ENCODE measurements at places on chromosomes 4 and X.

DNA sequence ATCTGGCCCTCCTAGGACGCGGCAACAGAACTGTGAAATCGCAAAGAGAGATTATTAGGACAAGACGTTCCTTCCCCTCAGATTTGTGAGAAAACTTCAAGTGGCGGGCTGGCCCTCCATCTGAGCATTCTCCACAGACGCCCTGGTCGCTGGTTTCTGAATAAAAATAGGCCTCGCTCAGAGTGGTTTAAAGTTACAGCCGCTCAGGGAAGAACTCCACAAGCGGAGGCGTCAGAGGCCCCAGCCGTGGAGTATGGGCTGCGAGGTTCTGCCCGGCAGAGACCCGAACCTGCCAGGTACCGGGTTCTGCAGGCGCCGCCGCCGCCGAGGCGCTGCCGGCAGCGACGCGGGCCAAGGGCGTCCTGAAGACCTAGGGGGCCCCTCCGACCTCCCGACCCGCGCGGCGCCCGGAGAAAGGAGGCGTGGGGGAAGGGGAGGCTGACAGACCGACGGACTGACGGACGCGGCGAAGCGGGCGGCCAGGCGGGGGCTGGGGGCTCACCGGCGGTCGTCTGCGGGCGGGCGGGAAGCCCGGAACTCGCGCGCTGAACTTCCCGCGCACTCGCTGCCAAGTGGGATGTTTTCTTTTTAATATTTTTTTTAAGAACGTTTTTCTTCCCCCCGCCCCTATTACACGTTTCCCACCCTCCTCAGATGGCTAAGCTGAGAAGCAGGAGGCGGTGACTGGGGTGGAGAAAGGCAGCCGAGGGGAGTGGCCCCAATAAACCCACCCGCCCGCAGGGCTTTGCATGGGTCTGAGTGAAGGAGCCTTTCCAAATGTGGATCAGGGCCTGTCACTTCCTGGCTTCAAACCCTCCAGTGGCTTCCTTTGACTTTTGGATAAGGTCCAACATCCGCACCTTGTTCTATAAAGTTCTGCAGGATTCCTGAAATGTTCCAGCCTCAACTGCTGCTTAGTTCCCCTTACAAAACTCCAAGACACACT lies at the start of gene PABPC4L:
Gene PABPC4L, minus strand, starts transcription at position 574 of the 946 bp plus-strand sequence. CDS start 770 bp downstream, outside the sequence.
- DNase-seq: no peak

DNA sequence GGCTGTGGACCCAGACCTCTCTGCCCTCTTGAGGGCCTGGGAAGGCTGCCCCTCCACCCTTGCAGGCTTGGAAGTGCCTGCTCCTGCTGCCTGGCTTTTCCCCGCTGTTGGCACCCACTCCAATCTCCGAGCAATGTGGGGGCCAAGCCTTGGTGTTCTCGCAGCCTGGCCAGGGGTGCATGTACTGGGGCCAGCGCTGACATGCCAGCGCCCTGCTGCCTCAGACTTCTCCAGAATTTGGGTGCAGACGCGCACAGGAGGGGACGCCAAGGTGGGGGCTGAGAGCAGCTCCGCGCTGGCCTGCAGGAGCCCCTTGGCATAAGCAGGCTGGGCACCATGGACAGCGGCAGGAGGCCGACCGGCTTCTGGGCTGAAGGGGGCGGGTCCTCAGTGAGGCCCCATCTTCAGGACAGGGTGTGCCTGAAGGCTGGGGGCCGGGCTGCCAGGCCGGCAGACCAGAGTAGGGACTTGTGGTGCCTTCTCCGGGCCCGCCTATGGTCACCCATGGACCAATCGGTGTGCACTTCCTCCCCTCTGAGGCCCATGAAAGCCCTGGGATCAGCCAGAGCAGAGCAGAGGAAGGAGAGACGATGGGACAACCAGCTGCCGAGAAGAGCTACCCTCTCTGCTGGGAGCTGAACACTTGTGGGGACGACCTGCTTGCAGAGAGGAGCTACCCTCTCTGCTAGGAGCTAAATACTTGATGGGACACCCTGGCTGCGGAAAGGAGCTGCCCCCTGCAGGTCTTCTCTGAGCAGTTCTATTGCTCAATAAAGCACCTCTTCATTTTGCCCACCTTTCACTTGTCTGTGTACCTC lies 118.3 kb downstream of the DNAAF6 start:
- no peak for DNase-seq

GRCh38 chr4:10006231-10006600 lies 15.1 kb downstream of the SLC2A9 start:
- no peak for DNase-seq

DNA sequence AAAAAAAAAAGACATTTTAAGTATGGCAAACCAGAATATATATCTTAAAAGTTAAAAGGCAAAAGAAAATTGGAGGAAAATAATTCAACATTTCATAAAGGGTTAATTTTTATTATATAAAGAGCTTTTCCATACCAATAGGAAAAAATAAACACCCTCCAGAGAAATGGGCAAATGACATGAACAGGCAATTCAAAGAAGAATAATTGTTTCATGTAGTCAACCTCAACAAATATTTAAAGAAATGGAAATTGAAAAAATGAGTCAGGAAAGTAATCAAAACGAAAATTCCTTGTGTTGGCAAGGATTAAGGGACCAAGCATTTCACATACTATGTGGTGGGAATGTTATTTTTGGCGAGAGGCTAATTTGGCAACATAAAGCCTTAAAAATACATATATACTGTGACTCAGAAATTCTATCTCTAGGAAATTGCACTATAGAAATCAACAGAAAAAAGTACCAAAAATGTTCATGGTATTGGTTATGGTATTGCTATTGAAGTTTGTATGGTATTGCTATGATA lies 87.6 kb downstream of the HAUS3 start:
- DNase-seq: no peak

DNA sequence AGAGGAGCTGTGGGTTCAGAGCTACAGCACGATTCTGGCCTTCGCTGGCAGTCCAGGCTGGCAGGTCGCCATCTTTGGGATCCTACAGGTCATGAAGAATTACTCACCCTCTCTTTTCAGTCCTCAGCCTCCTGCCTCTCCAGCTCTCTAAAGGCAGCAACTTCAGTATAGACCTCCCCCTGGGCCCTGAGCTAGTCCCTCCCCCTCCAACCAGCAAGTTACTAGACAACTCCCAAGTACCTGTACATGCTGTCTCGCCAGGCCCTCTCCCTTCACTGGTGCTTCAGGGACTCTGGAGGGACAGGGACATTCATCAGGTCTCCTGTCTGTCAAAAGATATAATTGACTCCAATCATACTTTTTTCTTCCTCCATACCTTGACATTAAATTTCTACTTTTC lies at the start of gene GPR119:
Gene GPR119, minus strand, starts transcription at position 155 of the 400 bp plus-strand sequence. CDS start 227 bp downstream, outside the sequence.
- DNase-seq: no peak

DNA sequence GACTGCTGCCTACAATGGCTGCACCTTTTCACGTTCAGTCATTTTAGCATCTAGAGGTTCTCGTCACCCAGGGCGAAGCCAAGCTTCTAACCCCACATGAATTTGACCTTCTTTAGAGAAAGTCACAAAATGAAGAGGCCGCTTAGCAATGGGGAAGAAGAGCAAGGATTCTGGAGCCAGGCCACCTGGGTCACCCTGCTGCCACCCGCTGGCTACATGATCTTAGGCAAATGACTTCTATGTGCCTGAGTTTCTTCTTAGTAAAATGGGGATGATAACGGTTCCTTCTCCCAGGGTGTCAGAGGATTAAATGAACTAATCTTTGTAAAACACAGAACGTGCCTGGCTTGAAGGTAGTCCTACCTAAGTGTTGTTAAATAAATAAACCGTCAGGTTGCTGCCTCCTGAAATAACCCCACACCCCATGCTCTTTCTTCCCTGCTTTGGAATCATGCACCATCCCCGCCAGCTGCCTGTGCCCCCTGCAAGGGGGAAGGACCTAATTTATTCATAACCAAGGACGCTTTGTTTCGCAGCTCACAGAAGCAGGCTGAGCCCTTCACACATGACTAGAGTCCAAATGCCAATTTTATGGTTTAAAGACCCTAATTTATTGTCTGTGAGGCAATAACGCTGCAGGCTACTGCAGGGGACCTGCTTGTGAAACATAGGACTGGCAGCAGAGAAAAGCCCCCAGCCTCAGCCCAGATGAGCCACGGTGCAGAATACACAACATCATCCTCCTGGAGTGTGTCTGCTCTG lies 28.6 kb upstream of the NSG1 start:
- DNase-seq: no peak
